ENCODE measurements at places on chromosomes 3 and 15.

DNA sequence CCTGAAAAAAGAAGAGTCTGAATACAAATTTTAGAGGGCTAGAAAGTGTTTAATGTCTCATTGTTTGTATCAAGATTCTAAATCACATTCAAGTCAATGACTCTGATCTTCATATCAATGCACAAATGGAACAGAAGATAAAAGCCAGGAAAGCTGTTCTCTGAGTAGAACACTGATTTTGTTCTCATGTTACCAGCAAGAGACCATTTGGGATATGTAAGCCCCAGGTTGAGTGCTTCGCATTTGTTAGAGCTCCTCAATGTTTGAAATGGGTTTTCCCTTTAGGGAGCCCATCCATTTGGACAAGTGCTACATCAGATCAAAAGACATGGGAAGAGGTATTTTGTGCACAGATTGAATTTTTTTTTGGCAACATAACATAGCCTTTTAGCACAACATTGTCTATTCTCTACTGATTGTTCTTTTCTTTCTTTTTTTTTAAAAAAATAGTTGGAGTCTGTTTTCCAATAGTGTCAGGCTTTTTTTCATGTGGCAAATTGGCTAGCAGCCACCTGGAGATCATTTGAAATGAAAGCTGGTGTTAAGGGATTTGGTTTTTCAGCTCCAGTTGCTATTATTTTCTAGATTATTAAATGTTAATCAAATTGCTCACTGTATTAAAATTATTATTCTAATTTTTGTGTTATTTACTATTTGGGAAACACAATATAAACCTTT is 74.5 kb upstream of the ZPLD1 start:
- no peak for DNase-seq

DNA sequence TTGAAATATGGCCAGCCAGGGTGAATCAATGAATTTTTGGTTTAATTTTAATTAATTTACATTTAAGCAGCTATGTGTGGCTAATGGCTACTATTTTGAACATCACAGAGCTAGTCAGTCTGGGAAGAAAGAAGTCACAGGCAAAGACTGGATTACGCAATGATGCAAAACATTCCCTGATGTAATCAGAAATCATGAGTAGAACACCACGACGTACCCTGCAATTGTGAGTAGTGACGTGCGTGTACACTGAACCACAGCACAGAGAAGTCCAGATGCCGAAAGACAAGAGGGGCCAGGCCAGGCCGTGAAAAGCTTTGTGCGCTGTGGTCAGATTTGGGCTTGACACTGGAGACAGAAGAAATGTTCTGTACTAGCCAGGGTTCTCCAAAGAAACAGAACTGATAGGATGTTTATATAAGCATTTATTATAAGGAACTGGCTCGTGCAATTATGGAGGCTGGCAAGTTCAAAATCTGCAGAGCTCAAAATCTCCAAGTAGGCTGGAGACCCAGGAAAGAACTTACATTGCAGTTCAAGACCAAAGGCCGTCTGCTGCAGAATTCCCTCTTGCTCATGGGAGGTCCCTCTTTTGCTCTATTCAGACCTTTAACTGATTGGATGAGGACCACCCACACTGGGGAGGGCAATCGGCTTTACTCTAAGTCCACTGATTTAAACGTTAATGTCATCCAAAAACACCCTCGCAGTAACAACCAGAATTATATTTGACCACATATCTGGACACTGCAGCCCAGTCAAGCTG is 44.6 kb downstream of the SH3BP5 start:
- DNase-seq, result no peak

- no peak for DNase-seq
Observed at GRCh38 chr3:122676759-122677158, 3.9 kb upstream of the PARP14 start.

GRCh38 chr3:2098398-2099027 is at the start of gene CNTN4:
TSS of gene CNTN4 (plus strand) at chr3:2098866.
- no peak for DNase-seq

GRCh38 chr3:14520967-14521366 is 19.2 kb downstream of the GRIP2 start:
- DNase-seq, result no peak

DNA sequence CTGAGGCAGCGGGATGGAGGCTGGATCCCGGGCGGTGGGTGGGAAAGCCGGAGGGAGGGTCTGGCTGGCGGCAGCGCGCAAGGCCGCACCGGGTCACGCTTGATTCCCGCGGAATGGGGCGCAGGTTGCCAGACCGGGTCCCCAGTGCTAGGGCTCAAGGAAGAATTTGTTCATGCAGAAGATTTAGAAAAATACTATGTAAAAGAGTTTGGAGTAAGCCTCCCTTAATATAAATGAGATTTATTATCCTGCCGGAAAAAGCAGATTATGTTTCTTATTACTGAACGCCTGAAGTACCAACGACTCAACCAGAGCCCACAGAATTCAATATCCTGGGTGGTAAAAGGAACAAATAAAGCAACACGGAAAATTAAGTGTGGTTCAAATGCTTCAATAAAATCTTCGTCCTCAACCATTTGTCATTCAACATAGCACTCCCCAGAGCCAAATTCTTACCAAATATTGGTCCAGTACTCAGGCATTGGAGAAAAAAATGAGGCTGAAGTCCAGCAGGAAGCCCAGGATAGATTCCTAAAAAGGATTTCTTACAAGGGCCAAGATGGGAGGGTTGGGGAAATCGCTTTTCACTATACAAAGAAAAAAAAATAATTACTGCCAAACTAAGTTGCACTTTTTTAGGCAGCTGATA is 1.2 kb upstream of the ZBTB20 start:
- DNase-seq, result no peak

DNA sequence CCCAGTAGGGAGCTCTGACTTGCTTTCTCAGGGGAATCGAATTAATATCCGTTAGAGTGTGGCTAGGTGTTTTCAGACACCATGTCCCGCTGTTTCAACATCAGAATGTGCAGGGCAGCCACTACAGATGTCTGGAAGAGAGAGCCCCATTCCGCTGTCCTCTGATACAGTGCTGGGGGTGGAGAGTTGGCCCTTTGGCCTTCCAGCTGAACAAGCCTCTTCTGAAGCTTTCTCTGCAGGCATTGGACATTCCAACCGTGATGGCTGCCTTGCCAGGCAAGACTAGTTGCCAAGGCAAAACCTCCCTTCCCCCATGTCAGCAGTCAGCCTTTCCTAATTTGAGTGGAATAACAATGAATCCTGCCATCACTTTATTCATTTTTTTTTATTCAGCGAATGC is 1.5 kb downstream of the FAH start:
- DNase-seq, result no peak

- no peak for DNase-seq
Observed at GRCh38 chr3:94114666-94115065, 51.8 kb downstream of the NSUN3 start.

DNA sequence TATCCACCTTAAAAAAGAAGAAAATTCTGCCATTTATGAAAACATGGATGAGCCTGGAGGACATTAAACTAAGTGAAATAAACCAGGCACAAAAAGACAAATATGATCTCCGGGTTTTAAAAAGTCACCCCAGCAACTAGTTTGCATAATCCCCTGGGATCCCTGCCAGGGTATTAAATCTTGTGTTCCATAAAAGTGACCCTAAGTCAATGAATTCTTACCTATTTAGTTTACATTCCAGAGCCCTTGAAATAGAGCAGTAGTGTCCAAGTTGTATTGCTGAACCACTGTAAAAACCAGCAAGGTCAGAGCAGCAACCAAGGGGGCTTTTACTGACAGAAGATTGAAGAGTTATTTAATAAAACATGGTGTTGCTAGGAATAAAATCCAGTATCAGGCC is 716.8 kb upstream of the BCHE start:
- no peak for DNase-seq

DNA sequence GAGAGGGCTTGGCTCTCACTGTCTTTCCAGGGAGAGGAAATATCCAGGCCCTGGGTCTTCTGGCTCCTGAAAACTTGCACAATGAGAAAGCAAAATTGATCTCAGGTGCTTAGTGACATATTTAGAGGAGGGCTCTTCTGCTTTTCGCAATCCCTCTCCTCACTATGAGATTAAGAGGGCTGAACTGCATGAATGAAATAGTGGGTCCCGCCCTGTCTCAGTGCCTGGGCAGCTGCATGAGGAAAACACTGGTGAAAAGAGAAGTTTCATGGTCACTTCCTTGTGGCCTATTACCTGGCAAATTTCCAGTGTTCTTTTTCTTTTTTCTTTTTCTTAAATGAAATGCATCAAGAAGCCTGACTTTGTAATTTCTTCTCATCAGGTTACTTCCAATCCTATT is 73.5 kb downstream of the TRAK1 start:
- DNase-seq, result no peak

DNA sequence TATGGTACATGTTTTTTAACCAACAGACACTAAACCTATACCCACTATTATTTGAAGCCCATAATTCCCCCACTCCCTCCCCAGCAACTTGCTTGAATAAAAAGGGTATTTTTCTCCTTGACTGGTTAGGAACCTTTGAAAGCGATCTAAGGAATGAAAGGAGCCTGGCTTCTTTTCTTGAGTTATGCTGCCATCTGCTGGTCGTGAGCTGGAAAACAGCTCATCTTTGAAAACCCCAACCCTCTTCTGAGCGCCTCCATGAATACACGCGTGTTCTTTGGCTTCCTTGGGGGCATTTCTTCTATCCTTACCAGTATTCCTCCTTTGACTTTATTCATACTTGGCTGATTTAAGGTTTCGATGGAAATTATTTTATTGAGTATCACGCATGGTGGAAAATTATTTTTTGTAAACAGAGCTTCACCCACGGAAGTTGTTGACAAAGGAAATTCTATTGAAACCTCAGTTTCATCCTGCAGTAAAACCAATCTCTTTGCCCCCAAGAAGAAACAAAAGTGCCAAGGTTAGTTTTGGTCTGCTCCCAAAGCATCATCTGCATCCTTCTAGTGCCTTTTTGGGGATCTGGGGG is 171.6 kb downstream of the SV2B start:
- peak; percentile 41 for DNase-seq

- no peak for DNase-seq
Observed at GRCh38 chr3:43423142-43423541, 136.8 kb downstream of the SNRK start.

DNA sequence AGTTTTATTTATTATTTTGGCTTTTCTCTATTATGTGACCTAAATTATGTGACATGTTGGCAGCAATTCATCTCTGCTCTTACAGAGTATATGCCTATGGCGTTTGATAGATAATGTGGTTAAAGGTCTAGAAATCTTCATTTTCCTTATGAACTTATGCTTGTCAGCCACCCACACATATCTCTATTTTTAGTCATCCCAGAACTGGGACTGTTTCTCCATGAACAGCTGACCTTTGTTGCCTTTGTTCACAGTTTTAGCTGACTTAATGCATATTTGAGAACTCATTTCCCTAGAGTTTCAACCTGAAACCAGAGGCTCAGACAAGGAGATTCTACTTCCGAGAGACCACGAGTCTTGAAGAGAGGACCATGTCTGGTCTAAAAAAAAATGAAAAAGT is 176.5 kb downstream of the RAP2B start:
- no peak for DNase-seq

- no peak for DNase-seq
Observed at GRCh38 chr15:60972301-60972700, 256.8 kb downstream of the RORA start.

GRCh38 chr15:66766282-66767230 is 64.5 kb downstream of the SMAD6 start:
- DNase-seq, result no peak

GRCh38 chr15:50055332-50055731 is 63.7 kb downstream of the ATP8B4 start:
- DNase-seq, result no peak

- peak; percentile 49 for DNase-seq
Observed at GRCh38 chr3:187919048-187919447, 173.8 kb upstream of the BCL6 start.

DNA sequence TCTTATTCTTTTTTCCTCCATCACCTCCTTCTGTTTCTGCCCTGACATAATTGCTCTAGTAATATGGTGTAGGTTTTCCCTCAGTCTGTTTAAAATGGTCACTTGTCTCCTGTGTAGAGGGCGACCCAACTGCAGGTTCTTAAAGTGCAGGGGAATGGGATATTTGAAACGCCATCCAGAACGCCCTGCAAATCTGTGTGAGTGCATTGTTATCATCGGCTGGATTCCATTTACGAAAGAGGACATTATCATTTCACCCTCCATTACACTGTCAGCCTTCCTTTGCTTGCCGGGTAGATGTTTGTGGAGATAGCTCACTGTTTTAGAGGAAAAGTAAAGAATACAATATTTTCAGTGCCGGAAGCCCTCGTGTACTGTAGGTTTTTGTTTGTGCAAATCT is 354.0 kb downstream of the LRTM1 start:
- no peak for DNase-seq

DNA sequence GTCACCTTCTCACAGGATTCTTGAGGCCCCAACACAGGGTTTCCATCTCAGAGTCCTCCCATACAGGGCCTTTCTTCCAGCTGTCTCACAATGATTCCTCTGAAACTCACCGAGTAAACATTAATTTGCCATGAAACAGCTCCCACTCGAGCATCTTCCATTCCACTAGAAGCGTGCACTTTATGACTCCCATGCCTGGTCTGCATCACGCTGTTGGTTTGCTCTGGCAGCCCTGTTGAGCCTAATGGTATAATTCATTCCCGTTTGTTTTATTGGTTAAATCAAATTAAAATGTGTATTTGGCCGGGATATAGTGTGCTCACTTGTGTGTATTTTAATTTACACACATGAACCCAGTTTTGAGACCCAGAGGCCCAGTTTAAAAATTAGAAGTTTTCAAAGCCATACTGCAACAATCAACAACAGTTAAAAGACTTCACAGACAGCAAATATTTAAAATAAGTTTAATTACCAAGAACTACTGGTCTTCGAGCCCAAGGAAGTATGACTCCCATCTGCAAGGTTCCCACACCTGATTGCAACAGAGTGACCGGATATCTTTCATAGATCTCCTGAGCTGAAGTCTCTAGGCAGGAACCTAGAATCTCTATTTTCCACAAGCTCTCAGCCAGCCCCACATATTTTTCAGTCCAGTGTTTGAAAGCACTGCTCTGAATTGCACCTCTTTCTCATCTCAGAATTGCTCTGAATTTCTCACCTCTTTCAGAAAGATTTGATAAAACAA is 42.3 kb upstream of the GYG1 start:
- DNase-seq, result no peak

- no peak for DNase-seq
Observed at GRCh38 chr3:116939091-116939490, 229.5 kb downstream of the TUSC7 start.

DNA sequence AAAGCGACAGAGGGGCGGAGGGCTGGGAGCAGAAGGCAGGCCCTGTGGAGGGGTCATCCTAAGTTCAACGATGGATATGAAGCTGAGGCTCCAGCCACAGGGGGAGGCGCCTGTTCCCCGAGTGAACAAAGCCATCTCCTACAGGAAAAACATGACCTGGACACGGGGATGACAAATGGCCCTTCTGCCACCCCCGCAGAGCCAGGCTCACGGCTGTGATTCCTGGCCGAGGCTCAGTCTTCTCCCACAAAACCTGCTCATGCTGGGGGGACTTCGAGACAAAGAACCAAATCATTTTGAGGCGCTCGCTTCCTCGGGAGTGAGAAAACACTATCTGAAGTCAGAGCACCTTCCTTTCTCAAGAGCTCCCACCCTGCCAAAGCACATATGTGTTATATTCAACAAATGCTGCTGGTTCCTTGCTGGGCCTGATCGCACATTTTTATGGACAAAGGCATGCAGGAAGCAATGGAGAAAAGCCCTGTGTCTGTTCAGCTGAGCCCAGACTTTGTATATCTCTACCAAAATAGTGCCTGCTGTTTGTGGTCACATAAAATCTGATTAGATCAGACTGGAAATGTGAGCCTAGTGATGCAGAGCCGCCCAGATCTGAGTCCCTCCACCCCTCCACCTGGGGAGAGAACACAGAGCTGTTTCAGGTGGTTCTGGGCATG is 5.6 kb downstream of the RBP1 start:
- no peak for DNase-seq
